Left renal pelvis (tissue), 4 donors: ENCODE measurements at places on chromosomes 16 and 17. TPM values are rescaled to one million over a fixed set of nuclear protein-coding genes. Genes with fewer than 3 reads are reported as not detected.

DNA sequence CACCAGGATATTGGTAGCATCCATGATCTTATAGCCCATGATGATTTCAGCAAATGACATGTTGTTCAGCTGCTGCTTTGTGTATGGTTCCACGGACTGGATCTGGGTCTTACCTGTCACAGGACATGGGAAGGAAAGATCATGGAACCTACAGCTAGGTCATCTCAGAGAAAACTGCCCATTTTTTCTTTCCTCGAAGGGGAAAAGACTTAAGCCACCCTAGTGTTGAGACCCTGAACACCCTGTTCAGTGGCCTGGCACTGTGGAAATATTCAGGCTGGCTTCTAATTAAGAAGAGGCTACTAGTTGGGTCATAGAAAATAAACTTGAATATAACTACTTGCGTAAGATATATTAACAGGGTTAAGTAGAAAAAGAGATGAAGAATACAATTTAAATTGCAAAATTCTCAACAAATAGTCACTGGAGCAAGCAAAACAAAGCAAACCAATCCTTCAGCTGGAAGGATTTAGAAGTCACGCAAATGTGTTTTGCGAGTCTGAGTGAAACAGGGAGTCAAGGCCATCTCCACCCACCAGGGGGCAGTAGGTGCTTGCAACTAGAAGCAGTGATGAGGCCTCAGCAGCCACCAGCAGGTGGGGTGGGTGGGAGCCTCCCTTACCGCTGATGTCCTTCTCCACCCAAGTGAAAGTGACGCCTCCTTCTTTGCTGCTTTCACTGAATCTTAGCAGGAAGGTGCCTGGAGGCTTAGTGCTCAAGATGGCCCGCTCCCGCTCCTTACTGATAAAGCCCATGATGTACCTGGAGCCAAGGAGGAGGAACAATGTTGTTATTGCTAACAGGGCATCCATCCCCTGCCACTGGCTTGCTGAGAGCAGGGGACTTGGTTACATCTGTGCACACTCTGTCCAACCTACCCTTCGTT, 34.3 kb downstream of the STAT5A start:
- DNase-seq: peak; percentile 79

- DNase-seq: no peak
These were observed 687 bp upstream of the CIITA start for GRCh38 chr16:10876315-10876714.

DNA sequence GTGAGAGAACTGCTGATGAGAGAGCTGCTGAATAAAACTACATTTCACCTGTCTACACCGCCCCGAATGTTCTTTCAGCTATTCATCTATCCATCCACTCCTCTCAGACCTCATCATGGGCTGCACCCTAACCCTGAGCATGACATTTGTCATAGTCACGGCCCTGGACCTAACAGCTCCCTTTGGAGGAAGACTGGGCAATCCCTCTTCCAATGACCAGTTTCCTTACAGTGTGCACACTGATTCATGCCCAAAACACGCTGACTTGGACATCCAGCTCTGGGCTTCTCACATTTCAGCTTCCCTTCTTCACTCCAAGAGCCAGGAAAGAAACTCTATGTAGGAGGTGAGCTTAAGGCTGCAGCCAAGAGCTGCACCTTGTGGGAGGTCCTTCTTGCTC, 41.8 kb upstream of the ARL4D start:
- DNase-seq: no peak

The SLC38A8 gene
- polyA plus RNA-seq: not detected

DNA sequence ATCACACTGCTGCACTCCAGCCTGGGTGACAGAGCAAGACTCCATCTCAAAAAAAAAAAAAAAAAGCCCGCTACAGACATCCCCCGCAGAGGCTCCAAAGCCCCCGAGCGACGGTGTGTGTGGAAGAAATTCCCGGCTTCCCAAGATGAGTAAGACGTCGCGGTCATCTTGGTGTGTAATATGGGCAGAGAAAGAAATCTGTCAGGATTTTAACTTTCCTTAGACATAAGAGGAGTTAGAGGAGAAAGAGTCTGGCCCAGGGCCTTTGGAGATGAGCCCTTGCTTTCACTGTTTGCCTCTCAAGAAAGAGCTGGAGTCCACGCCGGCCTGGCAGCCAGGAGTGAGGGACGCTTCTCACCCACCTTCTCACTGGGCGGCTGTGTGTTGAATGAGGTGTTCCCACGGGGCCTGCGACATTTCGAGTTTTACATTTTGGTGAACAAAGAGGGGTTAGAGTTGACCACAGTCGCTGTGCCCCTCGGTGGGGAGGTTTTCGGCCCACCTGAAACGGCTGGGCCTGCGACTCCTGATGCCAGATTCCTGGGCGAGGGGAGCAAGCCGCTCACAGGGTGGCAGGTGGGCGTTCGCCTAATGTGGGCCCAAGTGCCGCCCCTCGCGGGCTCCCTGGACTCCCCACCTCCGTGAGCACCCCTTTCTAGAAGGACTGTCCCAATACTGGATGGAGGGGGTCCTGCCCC, 17.9 kb downstream of the C1QTNF1 start:
- DNase-seq: no peak

The FMNL1 gene
- 7.7 TPM for polyA plus RNA-seq

DNA sequence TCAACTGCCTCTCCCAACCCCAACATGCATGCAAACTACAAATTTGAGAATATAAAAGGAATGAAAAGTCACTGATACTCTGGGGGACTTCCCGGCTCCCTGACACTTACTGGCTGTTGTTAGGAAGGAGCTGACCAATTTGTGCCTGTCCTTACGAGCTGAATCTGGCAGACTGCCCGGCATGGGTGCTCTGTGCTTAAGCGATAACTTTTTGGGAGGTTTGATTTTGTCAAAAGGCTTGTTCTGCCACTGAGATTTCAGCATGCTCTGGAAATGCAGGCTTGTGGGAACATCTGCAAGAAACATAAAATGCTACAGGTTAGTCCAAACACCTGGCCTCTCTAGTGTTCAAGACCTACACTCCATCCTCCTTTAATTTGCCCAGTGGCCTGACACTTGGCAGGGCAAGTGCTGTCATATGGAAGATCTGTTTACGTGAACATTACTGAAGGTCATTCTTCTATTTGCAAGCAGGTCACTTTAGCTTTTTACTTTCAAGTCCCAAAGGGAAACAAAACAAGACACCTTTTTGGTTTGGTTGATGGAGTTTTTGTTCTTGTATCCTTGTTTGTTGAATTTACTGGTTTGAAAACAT, 40.6 kb downstream of the STH start:
- no peak for DNase-seq

GRCh38 chr17:8960325-8961140, 5.0 kb downstream of the PIK3R5 start:
- no peak for DNase-seq

DNA sequence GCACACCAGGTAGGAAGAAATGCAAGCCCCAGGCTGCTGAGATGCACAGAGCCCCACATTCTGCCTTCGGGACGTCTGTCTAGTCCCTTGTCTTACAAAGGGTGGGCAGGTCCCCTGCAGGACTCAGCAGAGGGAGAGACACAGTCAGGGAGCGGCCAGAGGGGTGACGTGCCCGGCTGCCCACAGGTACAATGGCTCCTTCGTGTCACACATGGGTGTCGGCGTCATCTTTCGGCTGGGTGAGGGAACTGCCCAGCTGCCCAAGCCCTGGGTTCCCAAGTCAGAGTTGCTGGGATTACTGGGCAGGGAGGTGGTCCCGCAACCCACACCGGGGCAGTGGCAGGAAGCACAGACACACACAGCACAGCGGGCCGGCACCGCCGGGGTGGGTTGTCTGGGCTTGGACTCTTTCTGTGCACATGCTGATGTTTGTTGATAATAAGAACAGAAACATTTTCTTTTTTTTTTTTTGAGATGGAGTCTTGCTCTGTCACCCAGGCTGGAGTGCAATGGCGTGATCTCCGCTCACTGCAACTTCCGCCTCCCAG, 80.6 kb downstream of the JPH3 start:
- DNase-seq: no peak

GRCh38 chr17:42578282-42578869, 847 bp upstream of the PSMC3IP start:
- DNase-seq: no peak

The TMEM235 gene
- polyA plus RNA-seq: not detected

- DNase-seq: no peak
These were observed 46.9 kb downstream of the TK2 start for GRCh38 chr16:66503030-66503429.

The RSPRY1 gene
- 36.0 TPM for polyA plus RNA-seq

GRCh38 chr17:16953841-16954240, 18.1 kb downstream of the TNFRSF13B start:
- DNase-seq: no peak

The HSD11B2 gene
- polyA plus RNA-seq: 74.4 TPM

- DNase-seq: peak; percentile 41
These were observed 82.4 kb upstream of the KIFC3 start for GRCh38 chr16:57884655-57885133.

The MYO15A gene
- 5.8 TPM for polyA plus RNA-seq

The SYT17 gene
- 11.4 TPM for polyA plus RNA-seq
